Central memory CD8-positive, alpha-beta T cell (primary cell): ENCODE measurements at places on chromosomes 4 and X.

DNA sequence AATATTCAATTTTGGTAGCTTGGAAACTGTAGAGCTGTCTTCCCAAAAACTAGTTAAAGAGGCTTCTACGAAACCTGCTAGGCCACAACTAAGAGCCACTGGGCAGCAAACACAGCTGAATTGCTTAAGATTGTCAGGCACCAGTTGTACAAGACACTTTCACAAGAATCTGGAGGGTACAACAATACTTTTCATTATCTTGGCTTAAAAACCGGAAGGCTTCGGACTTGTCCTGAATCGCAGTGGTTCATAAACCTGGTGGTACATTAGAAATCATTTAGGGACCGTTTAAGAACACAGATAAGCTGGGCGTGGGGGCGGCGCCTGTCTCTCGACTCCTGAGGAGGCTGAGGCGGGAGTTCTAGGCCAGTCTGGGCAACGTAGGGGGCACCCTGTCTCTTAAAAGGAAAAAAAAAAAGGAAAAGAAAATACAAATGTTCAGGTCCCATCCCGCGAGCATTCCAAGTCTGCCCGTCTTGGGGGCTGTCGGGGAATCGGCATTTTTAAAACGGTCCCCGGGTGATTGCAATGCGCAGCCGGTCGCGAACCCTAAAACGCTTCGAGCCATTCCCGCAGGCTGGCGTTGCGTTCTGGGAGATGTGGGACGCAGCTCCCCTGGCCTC, 763 bp downstream of the PYURF start:
- peaks cover 24% of the 10 kb centered on the region for H3K4me1 ChIP-seq
- no peaks in the 10 kb centered on the region for H3K27me3 ChIP-seq
- peaks cover 9% of the 10 kb centered on the region for H3K36me3 ChIP-seq
- peak overlapping the region; percentile 97 for H3K4me3 ChIP-seq
- H3K27ac ChIP-seq = peak overlapping the region; percentile 99

GRCh38 chrX:149819371-149819770, 37.6 kb downstream of the MAGEA9 start:
- no peak overlapping the region for H3K4me3 ChIP-seq
- H3K27me3 ChIP-seq = peaks cover 21% of the 10 kb centered on the region
- H3K36me3 ChIP-seq = no peaks in the 10 kb centered on the region

- H3K4me3 ChIP-seq = no peak overlapping the region
- H3K36me3 ChIP-seq = no peaks in the 10 kb centered on the region
Measured at GRCh38 chr4:81620442-81620841, 148.7 kb upstream of the RASGEF1B start.

GRCh38 chrX:65035446-65035770, 59.2 kb upstream of the ZC4H2 start:
- H3K4me3 ChIP-seq = peak overlapping the region; percentile 87
- no peak for DNase-seq
- peak overlapping the region; percentile 98 for H3K27ac ChIP-seq
- H3K27me3 ChIP-seq = no peaks in the 10 kb centered on the region
- H3K36me3 ChIP-seq = peaks cover 13% of the 10 kb centered on the region

GRCh38 chr4:122300776-122301175, 78.0 kb upstream of the ADAD1 start:
- no peak for DNase-seq
- H3K4me1 ChIP-seq = peaks cover 5% of the 10 kb centered on the region

DNA sequence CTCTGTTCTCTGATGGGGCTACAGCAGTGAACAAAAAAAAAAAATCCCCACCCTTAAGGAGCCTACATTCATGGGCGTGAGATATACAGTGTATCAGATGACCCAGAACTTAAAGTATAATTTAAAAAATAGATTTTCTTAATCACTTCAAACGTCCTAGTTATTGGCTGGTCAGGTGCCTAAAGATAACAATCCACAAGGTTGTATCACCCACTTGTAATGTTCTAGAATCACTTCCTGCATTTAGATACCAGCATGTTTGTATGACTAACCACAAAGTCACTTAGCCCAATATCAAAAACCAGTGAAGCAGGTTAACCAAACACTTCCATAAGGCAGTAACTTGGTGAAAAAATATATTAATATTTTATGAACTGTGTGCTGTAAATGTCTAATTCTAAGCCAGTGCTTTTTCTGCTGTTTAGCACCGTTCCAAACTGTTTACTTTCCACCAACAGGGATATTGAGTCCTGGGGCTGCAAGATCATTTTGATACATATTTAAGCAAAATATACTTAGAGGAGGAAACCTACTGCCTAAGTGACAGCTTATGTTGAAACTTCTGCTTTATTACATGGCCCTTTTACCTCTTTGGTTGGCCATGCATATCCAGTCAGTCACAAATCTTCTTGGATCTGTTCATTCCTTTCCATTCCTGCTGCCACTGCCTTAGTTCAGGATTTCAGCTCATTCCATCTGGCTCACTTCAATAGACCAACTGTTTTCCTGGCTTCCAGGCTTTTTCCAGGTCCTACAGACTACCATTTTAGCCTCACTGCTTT, 43.3 kb downstream of the CD40LG start:
- peaks cover 29% of the 10 kb centered on the region for H3K4me1 ChIP-seq
- no peak for DNase-seq
- no peak overlapping the region for H3K4me3 ChIP-seq
- H3K27me3 ChIP-seq = no peaks in the 10 kb centered on the region

- DNase-seq = no peak
- H3K4me1 ChIP-seq = peaks cover 54% of the 10 kb centered on the region
- H3K36me3 ChIP-seq = peaks cover 7% of the 10 kb centered on the region
- H3K27ac ChIP-seq = peak overlapping the region; percentile 93
- no peaks in the 10 kb centered on the region for H3K27me3 ChIP-seq
Measured at GRCh38 chr4:101019941-101020401, 327.4 kb downstream of the PPP3CA start.

DNA sequence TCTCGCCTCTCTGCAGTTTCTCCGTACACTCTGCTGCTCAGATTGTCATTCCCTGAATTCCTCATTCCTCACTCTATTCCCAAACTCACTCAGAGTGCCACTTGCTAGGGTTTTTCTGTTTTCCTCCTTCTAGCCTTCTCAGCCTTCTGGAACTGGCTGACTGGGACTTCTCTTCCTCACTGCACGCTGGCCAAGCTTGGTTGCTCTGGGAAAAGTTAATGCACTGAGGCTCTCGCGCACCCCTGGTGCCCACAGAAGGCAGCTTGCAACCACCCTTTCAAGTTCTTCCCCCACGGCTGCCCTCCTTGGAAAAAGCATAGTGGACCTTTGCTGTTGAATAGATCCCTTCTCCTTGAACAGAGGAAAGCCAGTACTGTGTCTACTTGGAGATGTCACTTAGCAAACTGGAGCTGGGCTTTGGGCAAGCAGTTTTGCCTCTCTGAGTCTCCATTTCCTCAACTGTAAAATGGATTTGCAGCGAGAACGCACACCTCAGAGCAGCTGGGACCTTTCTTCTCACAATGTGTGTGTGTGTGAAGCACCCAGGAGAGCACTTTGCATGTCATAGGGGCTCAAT, 6.0 kb upstream of the CCKAR start:
- H3K36me3 ChIP-seq = no peaks in the 10 kb centered on the region
- H3K4me1 ChIP-seq = no peaks in the 10 kb centered on the region
- H3K27me3 ChIP-seq = peaks cover 54% of the 10 kb centered on the region
- H3K4me3 ChIP-seq = no peak overlapping the region
- DNase-seq = no peak

DNA sequence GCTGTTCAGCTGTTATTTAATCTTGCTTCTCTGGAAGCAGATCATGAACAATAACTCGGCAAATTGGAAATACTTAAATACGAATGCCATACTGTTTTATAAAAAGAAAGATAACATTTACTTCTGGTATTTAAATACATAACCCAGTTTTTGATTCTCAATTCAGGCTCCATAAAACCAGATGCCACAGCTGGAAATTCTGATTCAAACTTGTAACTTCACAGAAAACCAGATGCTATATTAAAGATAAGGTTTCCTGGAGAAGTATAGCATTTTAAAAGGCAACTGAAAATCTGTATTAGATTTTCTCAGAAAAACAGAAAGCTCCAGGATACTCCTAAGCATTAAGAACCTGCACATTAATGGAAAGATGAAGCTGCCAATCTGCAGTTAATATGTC, 40.2 kb downstream of the STX18 start:
- no peak for DNase-seq
- no peak overlapping the region for H3K4me3 ChIP-seq
- H3K27ac ChIP-seq = no peak overlapping the region
- peaks cover 20% of the 10 kb centered on the region for H3K4me1 ChIP-seq
- H3K27me3 ChIP-seq = no peaks in the 10 kb centered on the region
- no peaks in the 10 kb centered on the region for H3K36me3 ChIP-seq

DNA sequence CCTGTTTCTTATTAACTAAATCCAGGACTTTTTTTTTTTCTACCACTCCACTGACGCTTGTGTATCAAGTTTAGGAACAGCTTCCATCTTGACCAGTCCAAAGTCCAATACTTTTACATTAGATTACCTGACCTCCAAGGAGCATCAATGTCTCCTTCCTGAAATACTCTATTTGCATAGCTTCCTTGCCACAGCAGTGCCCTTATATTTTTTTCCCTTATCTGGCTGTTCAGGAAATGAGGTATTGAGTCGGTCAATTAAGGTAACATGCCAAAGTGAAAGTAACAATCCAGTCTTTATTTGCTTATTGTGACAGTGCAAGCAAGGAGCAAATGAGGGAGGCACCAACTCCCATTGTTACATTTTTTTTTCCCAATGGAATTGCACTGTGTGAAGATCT, 730.8 kb upstream of the NDST4 start:
- H3K27ac ChIP-seq = no peak overlapping the region
- DNase-seq = no peak
- H3K27me3 ChIP-seq = no peaks in the 10 kb centered on the region
- no peaks in the 10 kb centered on the region for H3K36me3 ChIP-seq
- no peak overlapping the region for H3K4me3 ChIP-seq

- H3K27ac ChIP-seq = no peak overlapping the region
- DNase-seq = no peak
- no peaks in the 10 kb centered on the region for H3K27me3 ChIP-seq
- no peak overlapping the region for H3K4me3 ChIP-seq
Measured at GRCh38 chr4:182085051-182085480, 158.1 kb upstream of the TENM3 start.

- no peaks in the 10 kb centered on the region for H3K27me3 ChIP-seq
- no peak overlapping the region for H3K27ac ChIP-seq
- H3K4me3 ChIP-seq = no peak overlapping the region
- no peak for DNase-seq
- no peaks in the 10 kb centered on the region for H3K4me1 ChIP-seq
Measured at GRCh38 chr4:84691170-84691691, 108.3 kb downstream of the CDS1 start.

- H3K4me3 ChIP-seq = no peak overlapping the region
- no peak for DNase-seq
- H3K27ac ChIP-seq = no peak overlapping the region
- H3K27me3 ChIP-seq = peaks cover 9% of the 10 kb centered on the region
- H3K36me3 ChIP-seq = no peaks in the 10 kb centered on the region
Measured at GRCh38 chrX:140764401-140764919, 54.9 kb downstream of the LINC00632 start.

GRCh38 chr4:36165631-36166005, 78.7 kb downstream of the ARAP2 start:
- DNase-seq = no peak
- H3K27me3 ChIP-seq = no peaks in the 10 kb centered on the region
- H3K27ac ChIP-seq = no peak overlapping the region
- H3K4me3 ChIP-seq = no peak overlapping the region
- peaks cover 48% of the 10 kb centered on the region for H3K36me3 ChIP-seq

GRCh38 chr4:1600211-1600780, 83.8 kb downstream of the FAM53A start:
- H3K27ac ChIP-seq = no peak overlapping the region
- peaks cover 1% of the 10 kb centered on the region for H3K36me3 ChIP-seq
- peaks cover 4% of the 10 kb centered on the region for H3K4me1 ChIP-seq
- no peak for DNase-seq

DNA sequence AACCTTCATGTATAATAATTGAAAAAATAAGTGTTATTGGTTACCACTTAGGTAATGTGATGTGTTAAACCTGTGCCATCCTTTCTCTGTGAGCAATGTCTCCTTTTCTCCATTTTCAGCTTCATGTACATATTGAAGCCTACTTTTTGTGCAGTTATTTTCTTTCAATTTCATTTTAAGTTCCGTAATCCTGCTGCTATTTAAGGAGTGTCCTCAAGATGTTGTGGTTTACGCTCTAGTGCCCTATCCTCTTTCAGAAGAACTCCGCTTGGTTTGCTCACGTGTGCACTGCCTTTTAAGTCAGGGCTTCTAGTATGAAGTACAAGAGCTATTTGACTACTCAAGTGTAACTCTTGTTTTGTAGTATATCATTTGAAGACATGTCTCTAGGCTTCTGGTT, 2253.2 kb upstream of the TENM3 start:
- DNase-seq = no peak
- H3K4me3 ChIP-seq = no peak overlapping the region
- H3K36me3 ChIP-seq = no peaks in the 10 kb centered on the region
- no peaks in the 10 kb centered on the region for H3K4me1 ChIP-seq
- no peaks in the 10 kb centered on the region for H3K27me3 ChIP-seq
- no peak overlapping the region for H3K27ac ChIP-seq

DNA sequence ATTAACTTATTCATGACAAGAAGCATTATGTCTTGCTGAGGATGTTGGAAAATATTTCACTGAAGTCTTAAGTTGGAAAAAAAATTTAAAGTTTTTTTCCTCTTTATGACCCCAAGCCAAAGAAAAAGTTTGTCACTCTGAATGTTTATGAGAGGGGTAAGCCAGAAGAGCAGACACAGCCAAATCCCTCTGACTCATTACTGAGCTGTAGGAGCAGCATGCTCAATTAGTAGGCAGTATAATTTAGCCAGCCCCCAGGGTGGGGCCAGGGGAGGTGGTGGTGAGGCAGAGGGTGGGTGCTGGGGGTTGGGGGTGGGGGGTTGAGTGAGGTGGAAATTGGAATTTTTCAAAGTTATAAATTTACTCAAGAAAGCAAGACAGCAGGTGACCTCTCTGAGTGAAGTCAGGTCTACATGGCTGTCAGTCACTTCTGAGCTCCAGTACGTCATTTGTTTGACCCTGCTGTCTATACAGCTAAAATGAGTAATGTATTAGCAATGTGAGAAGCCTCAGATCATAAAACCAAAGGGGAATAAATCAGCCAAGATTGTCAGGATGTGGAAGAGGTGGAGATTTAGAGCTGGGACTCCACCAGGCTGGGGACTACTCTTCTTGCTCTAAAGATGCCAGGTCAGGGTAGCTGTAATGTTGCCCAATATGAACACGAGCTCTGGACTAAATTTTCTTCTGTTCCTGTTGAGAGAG, 98.8 kb upstream of the NDP start:
- H3K36me3 ChIP-seq = no peaks in the 10 kb centered on the region
- no peaks in the 10 kb centered on the region for H3K27me3 ChIP-seq
- no peaks in the 10 kb centered on the region for H3K4me1 ChIP-seq
- DNase-seq = no peak

DNA sequence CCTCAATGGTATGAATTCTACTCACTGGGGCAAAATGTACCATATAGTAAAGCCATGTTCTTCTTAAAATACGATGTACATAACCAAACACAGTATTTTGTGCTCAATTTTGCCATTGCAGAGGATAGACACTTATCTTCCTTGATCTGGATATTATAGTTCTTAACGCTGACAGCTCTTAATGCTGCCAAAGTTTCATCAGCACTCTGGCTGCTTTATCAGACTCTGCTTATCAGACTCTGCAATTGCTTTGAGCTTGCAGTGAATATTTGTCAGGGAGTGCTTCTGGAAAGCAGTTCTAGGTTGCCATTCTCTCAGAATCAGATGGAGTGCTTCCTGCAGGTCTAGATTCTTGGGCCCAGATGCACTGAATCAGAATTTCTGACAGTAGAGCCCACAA, 863.1 kb downstream of the CCSER1 start:
- no peak overlapping the region for H3K27ac ChIP-seq
- H3K4me3 ChIP-seq = no peak overlapping the region
- peaks cover 2% of the 10 kb centered on the region for H3K36me3 ChIP-seq
- no peaks in the 10 kb centered on the region for H3K27me3 ChIP-seq
- H3K4me1 ChIP-seq = no peaks in the 10 kb centered on the region
